ENCODE measurements at places on chromosomes 12 and 14.

- DNase-seq, result no peak
These were observed 81.7 kb downstream of the CRADD start for GRCh38 chr12:93758801-93759373.

DNA sequence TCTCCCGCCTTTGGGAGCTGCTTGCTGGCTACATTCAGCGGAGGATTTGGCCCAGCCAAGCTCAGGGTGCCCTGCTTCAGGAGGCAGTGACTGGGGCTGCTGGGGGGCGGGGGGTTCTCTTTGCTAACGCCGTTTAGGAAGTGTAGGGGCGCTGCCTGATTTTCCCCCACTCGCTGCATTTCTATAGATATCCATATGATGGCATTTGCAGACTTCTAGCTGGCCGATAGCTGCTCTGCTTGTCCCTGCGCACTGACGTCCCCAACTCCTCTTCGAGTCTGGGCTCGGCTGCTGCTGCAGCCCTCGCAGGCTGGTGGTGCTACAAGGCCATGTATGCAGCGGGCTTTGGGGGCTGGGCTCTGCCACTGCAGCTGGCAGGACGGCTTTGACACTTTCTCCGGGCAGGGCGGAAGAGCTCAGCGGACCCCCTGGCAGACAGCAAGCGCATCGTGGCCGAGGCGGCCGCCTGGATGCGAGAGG lies 3.1 kb downstream of the LRFN5 start:
- DNase-seq, result no peak

DNA sequence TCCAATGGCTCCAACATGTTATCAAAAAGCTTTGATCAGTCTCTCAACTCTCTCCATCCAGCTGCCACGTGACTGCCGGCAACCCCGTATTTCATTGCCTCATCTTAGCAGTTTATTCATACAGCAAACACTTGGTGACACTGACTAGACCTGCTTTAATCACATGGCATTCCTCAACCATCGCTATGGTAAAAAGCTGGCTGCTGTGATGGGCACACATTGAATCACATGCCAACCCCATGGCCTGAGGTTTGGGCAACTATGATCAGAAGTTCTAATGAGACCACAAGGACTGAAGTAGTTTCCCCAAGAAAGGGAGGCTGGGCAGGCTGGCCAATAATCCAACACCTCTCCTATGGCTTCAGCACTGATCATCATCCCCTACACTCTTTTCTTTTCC lies 40.6 kb upstream of the TAS2R42 start:
- no peak for DNase-seq

- no peak for DNase-seq
These were observed 409.3 kb downstream of the PRKD1 start for GRCh38 chr14:29518335-29518734.

DNA sequence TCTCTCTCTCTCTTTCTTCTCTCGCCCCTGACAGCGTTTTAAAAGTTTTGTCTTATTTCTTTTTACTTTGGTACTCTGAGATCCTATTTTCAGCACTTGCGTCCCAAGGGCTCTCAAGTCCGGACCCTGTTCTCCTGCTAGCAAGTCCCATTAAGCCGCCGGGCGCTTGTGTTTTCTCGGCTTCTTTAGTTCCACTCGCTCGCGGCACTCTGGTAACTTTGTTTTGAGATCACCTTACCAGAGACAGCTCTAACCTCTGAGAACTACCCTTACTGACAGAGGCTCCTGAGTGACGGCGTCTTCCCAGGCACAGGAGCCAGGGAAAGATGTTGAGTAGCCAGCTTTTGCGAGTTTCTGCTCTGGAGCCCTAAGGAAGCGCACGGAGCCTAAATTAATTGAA lies 2.7 kb upstream of the MYF5 start:
- DNase-seq, result no peak

- no peak for DNase-seq
These were observed 81.8 kb downstream of the NOS1 start for GRCh38 chr12:117279606-117280005.

GRCh38 chr12:89016970-89017778 lies 335.1 kb downstream of the DUSP6 start:
- DNase-seq, result peak; percentile 61

DNA sequence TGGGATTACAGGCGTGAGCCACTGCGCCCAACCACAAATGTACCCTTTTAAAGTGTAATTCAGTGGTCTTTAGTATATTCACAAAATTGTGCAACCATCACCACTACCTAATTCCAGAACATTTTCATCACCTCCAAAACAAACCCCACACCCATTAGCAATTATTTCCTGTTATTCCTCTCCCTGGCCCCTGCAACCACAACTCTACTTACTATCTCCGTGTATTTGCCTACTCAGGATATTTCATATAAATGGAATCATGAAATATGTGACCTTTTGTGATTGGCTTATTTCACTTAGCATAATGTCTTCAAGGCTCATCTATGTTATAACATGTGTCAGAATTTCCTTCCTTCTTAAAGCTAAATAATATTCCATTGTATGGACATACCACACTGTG lies 16.0 kb upstream of the AQP2 start:
- no peak for DNase-seq

GRCh38 chr14:61774861-61775260 lies 12.6 kb downstream of the SNAPC1 start:
- DNase-seq, result no peak

DNA sequence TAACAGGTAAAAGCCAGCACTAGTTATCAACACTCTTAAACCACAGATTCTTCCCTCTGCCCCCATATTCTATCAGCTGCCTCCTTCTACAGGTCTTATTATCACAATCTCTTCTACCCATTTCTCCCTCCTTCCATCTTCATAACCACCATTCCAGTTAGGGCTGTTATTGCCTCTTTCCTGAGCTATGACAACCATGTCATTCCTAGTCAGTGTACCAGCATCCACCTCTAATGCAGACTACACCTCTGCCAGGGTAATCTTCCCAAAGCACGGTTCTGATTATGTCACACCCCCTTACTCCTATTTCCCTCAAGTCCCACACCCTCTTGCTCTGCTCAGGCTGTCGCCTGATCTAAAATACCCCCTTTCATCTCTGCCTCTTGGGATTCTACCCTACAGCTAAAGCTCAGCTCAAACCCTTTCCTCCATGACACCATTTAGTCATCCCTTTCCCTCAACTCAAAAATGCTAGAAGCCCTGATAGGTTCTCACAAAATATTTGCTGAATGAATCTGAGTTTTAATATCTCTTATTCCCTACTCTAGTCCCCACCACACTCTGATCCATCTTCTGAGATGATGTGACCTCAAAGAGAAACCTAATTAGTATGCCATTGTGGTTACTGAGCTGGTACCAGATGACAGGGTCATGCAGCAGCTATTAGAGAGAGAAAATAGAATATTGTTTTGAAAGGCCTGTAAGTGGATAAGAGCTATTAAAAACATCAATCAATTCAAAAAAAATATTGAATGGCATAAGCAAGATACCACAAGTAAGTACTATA lies 11.7 kb downstream of the RACGAP1 start:
- no peak for DNase-seq

DNA sequence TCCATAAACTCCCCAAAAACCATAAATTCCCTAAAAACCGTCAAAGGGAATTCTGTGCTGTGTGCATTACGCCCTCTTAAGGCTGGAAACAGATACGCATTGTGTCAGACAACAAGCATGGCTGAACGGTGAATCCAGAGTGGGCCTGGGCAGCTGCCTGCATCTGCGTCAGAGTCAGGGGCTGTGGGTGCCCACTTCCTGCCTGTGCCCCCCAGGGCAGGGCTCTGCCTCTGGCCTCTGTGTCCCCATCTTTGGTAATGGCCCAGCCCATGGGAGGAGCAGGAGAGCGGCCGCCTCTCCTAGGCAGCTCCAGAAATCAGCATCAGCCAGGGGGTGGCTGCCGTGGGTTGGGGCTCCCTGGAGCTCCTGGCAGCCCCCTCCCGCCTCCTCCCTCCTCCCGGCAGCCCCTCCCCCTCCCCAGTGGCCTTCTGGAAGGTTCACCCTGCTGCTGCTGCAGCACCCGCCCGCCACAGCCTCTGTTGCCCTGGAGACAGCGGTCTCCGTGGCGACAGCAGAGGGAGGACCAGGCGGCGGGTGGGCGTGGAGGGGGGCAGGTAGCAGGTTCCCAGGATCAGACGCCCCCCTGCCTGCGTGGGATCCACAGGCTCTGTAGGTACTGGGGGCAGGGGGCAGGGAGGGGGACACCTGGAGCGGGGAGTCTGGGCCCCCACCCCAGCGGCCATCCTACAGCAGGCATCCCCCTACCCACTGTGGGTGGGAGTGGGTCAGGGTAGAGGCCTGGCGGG lies 5.9 kb downstream of the MMP17 start:
- DNase-seq, result peak; percentile 39

GRCh38 chr12:63238892-63239291 lies 87.9 kb upstream of the AVPR1A start:
- DNase-seq, result no peak

DNA sequence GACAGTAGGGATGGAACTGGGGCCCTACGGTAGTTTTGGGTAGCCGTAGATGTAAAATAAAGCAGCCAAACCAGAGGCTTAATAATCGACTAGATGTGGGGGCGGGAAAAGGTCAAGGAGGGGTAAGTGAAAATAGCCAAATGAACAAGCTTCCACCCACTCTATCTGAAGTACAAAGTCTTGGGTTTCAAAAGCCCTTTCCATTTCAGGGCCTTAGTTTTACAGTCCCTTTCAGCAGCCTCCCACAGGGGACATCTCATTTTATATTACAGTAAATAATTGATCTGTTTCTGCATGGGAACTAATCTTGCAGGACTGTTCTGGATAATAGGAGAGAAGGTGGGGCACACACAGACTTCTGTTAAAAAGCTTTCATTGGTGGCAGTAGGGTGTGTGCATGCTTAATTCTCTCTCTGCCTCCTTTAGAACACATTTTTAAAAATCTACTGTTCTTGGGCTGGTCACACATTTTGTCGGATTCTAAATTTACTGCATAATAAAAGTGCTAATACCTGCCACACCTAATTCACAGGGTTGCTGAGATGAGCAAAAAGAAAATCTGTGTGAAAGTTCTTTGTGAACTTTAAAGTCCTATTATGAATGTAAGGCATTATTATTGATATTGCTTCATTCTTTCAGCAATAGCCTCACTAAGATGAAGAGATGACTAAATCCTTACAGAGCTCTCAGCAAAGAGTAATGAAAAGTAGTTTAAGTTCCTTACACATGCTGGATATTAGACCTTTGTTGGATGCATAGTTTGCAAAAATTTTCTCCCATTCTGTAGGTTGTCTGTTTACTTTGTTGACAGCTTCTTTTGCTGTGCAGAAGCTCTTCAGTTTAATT lies 104.6 kb downstream of the ITPR2 start:
- no peak for DNase-seq

- no peak for DNase-seq
These were observed 123.0 kb downstream of the NAV3 start for GRCh38 chr12:77953528-77954205.

- no peak for DNase-seq
These were observed 277.9 kb downstream of the MED13L start for GRCh38 chr12:115999582-115999981.

DNA sequence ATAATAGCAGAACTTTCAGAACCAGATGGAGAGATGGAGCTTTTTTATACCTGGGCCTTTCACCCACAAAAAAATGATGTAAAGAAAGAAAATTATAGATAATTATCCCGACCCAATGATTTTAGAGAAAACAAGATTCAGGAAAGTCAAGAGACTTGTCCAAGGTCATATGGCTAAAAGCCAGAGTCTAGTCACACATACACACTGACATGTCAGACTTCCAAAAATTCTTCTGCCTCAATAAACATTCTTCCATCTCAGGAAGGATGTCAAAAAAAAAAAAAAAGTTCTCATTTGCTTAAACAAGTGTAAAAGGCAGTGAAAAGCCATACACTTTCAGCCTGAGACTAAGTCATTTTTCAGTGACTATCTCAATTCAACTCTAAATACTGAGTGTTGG lies 116.0 kb downstream of the PRICKLE1 start:
- no peak for DNase-seq

GRCh38 chr14:87899228-87899627 lies 93.8 kb downstream of the GALC start:
- no peak for DNase-seq

DNA sequence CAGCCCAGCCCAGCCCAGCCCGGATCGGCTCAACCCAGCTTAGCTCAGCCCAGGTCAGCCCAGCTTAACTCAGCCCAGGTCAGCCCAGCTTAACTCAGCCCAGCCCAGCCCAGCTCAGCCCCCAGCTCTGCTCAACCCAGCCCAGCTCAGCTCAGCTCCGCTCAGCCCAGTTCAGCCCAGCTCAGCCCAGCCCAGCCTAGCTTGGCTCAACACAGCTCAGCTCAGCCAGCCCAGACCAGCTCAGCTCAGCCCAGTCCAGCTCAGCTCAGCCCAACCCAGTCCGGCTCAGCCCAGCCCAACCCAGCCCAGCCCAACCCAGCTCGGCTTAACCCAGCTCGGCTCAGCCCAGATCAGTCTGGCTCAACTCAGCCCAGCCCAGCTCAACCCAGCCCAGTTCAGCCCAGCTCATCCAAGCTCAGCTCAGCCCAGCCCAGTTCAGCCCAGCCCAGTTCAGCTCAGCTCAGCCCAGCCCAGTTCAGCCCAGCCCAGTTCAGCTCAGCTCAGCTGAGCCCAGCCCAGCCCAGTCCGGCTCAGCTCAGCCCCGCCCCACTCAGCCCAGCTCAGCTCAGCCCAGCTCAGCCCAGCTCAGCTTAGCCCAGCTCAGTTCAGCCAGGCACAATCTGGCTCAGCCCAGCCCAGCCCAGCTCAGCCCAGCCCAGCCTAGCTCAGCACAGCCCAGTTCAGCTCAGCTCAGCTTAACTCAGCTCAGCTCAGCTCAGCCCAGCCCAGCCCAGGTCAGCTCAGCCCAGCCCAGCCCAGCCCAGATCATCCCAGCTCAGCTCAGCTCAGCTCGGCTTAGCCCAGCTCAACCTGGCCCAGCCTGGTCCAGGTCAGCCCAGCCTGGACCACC lies 331.7 kb downstream of the TMEM121 start:
- DNase-seq, result peak; percentile 17

- peak; percentile 43 for DNase-seq
These were observed 507 bp downstream of the SPTSSA start for GRCh38 chr14:34461334-34462131.

DNA sequence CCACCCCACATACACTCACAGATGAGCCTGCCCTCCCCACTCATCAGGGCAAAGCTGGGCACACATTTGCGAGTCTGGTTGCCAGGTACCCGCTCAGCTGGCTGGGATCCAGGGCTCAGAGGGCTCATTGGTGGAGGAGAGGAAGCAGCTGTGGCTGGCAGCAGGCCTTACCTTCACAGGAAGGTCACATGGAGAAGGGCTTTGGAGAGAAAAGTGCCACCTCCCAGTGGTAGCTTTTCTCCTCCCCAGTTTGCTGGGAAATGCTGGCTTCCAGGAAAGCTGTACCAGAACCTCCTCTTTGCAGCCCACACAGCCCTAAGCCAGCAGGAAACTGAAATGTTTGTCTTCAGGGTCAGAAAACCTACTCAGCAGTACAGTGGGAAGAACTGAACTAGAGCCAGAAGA lies 55.6 kb downstream of the LGMN start:
- peak; percentile 39 for DNase-seq

All from DND-41 (cell line).